Effector memory CD4-positive, alpha-beta T cell (primary cell): ENCODE measurements at places on chromosomes 12 and 14.
A peak's percentile ranks its signal among the peaks of the same experiment; 100 is the strongest.

GRCh38 chr14:69612014-69612782 is 802 bp downstream of the SUSD6 start:
- peak overlapping the region; percentile 80 for H3K27ac ChIP-seq
- H3K27me3 ChIP-seq: no peaks in the 10 kb centered on the region
- H3K4me1 ChIP-seq: peaks cover 41% of the 10 kb centered on the region
- peak overlapping the region; percentile 71 for H3K4me3 ChIP-seq
- H3K36me3 ChIP-seq: no peaks in the 10 kb centered on the region
- DNase-seq: peak; percentile 20

DNA sequence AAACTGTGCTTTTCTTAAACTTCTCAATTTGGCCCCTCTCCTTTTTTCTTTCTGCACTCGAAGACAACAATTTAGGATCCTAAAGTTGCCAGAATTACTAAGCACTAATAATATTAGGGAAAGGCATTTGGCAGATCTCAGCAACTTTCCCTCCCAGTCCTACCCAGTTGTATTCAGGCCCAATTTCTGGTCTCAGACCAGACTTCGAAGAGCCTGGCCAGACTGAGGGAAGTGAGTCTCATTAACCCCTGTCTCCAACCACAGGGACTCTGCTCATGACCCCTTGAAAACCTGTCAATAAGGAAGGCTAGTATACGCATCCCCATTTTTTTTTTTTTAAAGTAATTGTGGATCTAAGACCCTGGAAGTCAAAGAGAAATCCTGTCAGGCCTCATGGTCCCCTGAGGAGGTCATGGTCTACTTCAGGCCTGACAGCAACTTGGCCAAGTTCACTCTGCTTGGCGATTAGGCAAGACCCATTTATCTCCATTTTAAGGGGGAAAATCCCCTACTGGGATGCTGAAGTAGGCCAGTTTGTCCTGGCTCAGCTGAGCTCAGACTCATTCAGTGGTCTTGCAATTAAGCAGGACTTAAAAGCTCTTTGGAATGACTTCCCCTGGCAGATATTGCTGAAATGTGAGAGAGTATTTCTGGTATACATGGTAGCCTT is 521.0 kb downstream of the FUT8 start:
- H3K27ac ChIP-seq: no peak overlapping the region
- H3K4me3 ChIP-seq: no peak overlapping the region
- peaks cover 26% of the 10 kb centered on the region for H3K4me1 ChIP-seq
- no peak for DNase-seq
- H3K27me3 ChIP-seq: no peaks in the 10 kb centered on the region
- H3K36me3 ChIP-seq: no peaks in the 10 kb centered on the region

- H3K36me3 ChIP-seq: no peaks in the 10 kb centered on the region
- no peaks in the 10 kb centered on the region for H3K4me1 ChIP-seq
- DNase-seq: no peak
- H3K4me3 ChIP-seq: peak overlapping the region; percentile 73
- H3K27ac ChIP-seq: peak overlapping the region; percentile 60
These were observed 670 bp downstream of the CCNB1IP1 start for GRCh38 chr14:20332431-20332787.

DNA sequence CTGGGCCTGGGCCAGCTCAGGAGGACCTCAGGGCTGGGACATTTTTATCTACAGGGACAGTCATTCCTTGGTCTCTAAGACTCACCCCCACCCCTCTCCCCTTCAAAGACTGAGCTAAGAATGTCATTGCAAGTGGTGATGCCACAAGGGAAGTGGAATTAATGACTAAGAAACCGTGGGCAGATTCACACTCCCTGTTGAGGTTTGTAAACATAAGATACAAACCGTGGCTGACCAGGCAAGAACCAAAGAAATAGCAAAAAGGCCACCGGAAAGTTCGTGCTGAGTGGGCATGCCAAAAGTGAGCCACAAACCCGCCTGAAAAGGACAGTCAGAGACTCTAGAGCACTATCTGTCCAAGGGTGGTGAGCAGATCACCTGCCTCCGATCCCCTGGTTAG is 25.7 kb downstream of the NUAK1 start:
- no peak overlapping the region for H3K4me3 ChIP-seq
- no peaks in the 10 kb centered on the region for H3K27me3 ChIP-seq
- DNase-seq: no peak
- no peaks in the 10 kb centered on the region for H3K4me1 ChIP-seq

- H3K27ac ChIP-seq: no peak overlapping the region
- H3K27me3 ChIP-seq: peaks cover 3% of the 10 kb centered on the region
- no peak for DNase-seq
- H3K4me1 ChIP-seq: no peaks in the 10 kb centered on the region
These were observed 15.9 kb downstream of the CACNA1C start for GRCh38 chr12:2068653-2069052.

- H3K27me3 ChIP-seq: no peaks in the 10 kb centered on the region
- no peak for DNase-seq
These were observed 27.6 kb upstream of the KCNMB4 start for GRCh38 chr12:70338531-70338930.

DNA sequence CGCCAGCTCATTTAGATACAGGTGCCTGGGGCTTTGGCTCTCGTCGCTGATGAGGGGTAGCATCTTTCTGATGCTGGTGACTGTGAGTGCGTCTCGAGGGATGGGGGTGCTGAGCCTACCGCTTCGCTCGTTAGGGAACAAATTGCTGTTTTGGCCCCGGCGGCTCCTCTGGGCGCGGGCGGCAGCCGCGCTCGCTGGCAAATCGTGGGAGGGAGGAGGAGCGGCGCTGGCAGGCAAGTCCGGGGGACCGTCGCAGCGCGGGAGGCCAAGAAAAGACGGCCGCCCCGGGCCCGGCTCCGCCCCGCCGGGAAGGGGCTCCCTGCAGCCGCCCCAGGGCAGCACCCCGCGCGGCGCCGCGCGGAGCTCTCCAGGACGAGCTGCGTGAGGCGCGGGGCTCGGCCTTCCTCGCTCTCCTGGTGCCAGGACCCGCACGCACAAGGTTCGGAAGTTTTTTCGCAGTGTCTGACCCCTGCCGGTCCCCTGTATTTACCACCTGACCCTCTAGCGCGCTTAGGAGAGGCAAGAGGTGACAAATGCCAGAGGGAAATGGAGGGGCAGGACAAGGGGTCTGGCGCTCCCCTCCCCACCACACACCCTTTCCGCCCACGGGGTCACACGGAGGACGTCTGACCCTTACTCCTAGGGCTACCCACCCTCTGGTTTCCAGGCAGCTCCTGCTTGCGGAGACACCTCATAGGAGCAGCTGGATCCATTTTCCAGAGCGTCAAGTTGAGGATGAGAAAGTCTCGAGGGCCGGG is 899 bp upstream of the KCNH3 start:
- no peaks in the 10 kb centered on the region for H3K27me3 ChIP-seq
- H3K4me3 ChIP-seq: peak overlapping the region; percentile 68
- no peak for DNase-seq
- no peak overlapping the region for H3K27ac ChIP-seq
- no peaks in the 10 kb centered on the region for H3K36me3 ChIP-seq

DNA sequence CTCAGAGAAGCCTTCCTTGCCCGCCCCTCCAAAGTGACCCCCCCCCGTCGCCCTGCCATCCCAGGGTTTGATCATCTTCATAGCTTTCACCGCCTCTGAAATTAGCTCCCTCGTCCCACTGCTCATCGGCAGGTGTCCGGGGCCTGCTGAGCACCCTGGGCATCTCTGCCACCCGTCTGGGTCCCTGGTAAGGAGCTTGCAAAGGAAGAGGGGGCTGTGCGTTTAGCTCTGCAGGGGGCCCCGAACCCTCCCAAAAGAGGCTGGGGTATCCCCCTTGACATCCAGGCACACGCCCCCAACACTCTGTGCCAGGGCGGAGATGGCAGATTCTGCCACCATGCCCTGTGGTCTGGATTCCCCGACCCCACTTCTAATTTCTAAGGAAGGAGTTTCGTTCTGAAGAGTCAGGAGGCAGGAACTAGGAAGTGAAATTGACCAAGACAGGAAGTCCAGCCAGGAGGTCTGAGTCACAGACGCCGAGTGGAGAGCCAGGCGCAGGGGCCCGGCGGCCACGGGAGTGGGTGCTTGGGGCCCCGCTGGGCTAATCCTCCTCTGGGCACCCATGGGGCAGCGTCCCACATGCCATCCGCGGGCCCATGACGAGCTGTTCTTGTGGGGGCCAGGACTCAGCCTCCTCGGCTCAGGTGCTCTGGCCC is 95.7 kb downstream of the RFLNA start:
- H3K4me1 ChIP-seq: peaks cover 15% of the 10 kb centered on the region
- peaks cover 25% of the 10 kb centered on the region for H3K36me3 ChIP-seq

DNA sequence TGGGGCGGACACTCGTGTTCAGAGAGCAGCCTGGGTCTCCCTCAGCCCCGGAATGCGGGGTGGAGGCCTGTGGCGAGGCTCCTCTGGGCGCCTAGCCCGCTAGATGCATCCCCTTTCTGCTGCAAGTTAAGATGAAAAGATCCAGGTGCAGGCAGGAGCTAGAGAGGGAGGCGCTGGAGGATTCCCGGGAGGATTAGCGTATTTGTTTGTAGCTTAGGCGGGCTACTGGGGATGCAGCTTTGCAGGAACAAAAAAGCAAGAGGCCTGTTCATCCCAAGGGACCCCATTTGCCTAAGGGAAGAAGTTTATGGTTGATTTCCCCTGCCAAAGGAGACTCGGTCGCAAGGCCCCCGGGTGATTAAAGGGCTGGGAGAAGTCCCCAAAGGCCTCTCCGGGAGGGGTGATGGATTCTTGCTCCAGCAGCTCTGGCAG is 824 bp downstream of the CCDC177 start:
- H3K36me3 ChIP-seq: no peaks in the 10 kb centered on the region
- DNase-seq: no peak
- peak overlapping the region; percentile 47 for H3K4me3 ChIP-seq
- H3K27ac ChIP-seq: no peak overlapping the region
- H3K27me3 ChIP-seq: peaks cover 24% of the 10 kb centered on the region
- H3K4me1 ChIP-seq: peaks cover 25% of the 10 kb centered on the region

DNA sequence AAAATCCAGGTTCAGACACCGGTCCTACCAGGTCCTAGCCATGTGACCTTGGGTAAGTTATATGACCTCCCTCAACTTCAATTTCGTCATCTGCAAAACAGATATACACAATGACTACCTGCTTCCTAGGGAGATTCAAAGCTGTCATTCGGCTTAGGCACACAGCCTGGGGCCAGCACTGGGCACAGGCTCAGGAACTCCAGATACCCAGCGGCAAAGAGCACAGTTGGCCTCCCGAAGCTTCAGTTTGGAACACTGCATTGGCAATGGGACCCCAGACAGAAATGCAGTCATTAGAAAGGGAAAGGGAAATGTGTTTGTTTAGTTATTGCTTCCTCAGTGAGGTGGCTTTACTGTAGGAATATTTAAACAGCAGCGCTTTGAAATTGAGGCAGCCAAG is 11.4 kb downstream of the PLEKHG6 start:
- no peak overlapping the region for H3K4me3 ChIP-seq
- H3K27ac ChIP-seq: no peak overlapping the region
- H3K27me3 ChIP-seq: no peaks in the 10 kb centered on the region
- peaks cover 31% of the 10 kb centered on the region for H3K4me1 ChIP-seq

GRCh38 chr14:84959851-84960520 is 570.0 kb upstream of the FLRT2 start:
- H3K36me3 ChIP-seq: no peaks in the 10 kb centered on the region
- no peak overlapping the region for H3K27ac ChIP-seq
- H3K4me3 ChIP-seq: no peak overlapping the region
- no peak for DNase-seq
- no peaks in the 10 kb centered on the region for H3K27me3 ChIP-seq

- DNase-seq: no peak
- H3K4me1 ChIP-seq: no peaks in the 10 kb centered on the region
These were observed 147.6 kb downstream of the BRMS1L start for GRCh38 chr14:35973770-35974169.

GRCh38 chr12:7581625-7582024 is 78.0 kb upstream of the CD163 start:
- H3K27ac ChIP-seq: no peak overlapping the region
- H3K4me3 ChIP-seq: no peak overlapping the region
- DNase-seq: no peak
- no peaks in the 10 kb centered on the region for H3K36me3 ChIP-seq
- H3K4me1 ChIP-seq: no peaks in the 10 kb centered on the region

DNA sequence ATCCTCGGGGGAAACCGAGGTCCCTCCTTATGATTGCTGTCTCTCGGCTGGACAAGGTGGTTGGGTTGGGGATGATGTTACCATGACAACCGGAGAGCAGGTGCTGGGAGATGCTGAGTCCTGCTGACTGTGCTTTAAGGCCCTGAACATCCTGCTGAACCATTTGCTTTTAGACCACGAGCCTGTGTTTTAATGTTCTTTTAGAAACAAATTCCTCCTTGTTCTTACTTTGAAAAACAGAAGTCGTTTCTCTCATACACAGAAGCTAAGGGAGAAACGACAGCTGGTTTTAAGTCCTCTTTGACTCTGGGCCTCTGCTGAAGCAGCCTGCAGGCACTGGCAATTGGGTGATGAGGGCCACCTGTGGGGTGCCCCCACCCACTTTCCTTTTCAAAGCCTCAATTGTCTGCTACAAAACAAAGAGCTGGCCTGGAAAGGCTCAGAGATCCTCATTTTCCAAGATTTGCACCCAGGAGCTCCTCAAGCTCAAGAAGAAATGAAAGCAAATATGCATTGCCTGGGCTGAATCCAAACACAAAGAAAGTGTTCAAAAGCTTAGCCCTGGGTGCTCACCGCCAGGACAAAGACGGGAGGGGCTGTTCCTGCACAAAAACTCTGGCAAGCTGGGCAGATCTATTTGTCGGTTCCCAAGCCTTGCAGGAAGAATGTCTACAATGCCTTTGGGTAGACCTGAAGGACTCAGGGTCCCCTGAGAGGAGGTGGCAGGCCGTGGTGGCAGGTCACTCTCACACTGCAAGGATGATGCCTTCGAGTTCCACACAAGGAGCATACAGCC is 90.0 kb upstream of the CLMN start:
- no peak overlapping the region for H3K27ac ChIP-seq
- H3K36me3 ChIP-seq: peaks cover 12% of the 10 kb centered on the region
- H3K27me3 ChIP-seq: no peaks in the 10 kb centered on the region

- H3K4me3 ChIP-seq: no peak overlapping the region
- H3K36me3 ChIP-seq: no peaks in the 10 kb centered on the region
- H3K27ac ChIP-seq: no peak overlapping the region
- H3K27me3 ChIP-seq: no peaks in the 10 kb centered on the region
- H3K4me1 ChIP-seq: no peaks in the 10 kb centered on the region
These were observed 166.0 kb downstream of the KLHL28 start for GRCh38 chr14:44795725-44796124.

DNA sequence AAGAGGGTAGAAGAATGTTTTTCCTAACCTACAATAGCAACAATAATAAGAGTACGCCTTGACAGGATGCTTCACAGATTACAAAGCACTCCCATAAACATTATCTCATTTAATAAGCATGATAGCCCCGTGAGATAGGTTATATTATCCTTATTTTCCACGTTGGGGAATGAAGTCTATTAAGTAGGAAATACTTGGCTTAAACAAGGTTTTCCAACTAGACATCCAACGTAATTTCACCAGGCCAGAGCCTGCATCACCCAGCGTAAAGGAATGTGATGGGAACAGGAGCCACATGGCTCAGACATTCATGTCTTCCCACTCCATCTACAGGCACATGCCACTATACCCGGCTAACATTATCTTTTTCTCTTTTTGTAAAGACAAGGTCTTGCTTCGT is 223.4 kb upstream of the AMIGO2 start:
- H3K27ac ChIP-seq: no peak overlapping the region
- no peak overlapping the region for H3K4me3 ChIP-seq
- no peaks in the 10 kb centered on the region for H3K36me3 ChIP-seq
- H3K27me3 ChIP-seq: no peaks in the 10 kb centered on the region
- peaks cover 5% of the 10 kb centered on the region for H3K4me1 ChIP-seq
